ENCODE measurements at places on chromosomes 11 and 22. TPM values are rescaled to one million over a fixed set of nuclear protein-coding genes. Genes with fewer than 3 reads are reported as not detected.

Gene OR5B21
- total RNA-seq = not detected

Gene RCOR2
- 3.5 TPM for total RNA-seq

Gene TMEM86A
- 0.60 TPM for total RNA-seq

Gene ENDOD1
- total RNA-seq = 30.3 TPM

Gene CDHR5
- total RNA-seq = not detected

Gene FAM180B
- 0.09 TPM for total RNA-seq

Gene AMPD3
- 3.8 TPM for total RNA-seq
